ENCODE measurements at places on chromosomes 11 and 22.

DNA sequence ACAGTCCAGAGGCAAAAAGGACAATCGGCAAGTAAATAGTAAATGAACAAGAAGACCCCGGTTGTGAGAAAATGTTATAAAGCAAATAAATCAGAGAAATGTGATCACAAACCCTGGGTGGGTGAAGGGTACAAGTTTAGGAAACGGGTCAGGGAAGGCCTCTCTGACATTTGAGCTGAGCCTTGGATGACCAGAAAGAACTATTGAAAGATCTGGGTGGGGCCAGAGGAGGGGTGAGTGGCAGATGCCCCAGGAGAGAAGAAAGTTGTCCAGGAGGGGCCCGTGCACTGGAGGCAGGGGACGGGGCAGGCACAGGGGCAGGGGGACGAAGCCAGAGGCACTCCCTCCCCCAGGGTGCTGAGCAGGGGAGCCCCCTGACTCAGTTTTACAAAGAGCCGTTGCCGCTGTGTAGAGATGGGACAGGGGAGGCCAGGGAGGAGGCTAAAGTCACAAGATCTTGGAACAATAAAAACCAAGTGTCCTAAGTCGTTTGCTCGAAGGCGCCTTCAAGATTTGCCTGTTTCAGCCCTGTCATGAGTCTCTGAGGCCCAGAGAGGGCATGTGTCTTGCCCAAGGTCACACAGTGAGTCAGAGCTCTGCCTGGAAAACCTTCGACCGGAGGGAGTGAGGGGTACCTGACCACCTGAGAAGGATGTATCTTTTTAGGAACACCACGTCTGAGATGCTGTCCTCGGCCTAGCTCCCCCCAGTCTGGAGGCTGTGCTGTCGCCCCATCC is 10.8 kb upstream of the PDGFB start:
- DNase-seq: no peak

DNA sequence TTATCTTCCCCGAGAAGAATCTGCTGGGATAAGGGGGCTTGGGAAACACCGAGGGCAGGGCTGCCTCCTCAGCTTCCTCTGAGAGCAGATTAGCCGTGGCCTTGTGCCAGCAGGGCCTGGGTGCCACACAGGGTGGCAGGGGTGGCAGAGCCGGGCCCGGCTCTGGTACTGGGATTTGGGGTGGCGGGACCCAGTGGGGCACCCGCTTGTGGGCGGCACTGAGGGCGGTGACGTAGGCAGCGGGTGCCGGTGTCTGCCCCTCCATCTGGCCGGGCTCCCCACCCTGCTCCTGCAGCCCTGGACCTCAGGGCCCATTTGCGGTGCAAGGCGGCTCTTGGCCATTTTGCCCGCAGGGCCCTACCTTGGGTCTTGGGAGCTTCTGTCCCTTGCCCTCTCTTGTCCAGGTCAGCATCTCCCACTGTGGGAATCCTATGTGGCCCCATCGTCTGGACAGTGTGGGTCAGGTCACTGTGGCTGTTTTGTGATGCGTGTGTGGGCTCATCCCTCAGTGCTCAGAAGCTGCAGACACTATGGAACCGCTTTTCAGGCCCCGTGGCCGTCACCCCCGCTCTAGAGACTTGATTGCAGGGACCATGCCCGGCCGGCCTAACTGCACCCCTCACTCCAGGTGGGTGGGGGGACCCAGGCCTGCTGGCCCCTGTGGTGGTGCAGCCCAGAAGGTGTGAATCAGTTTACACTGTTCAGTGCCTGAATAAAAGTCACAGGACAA is 29.7 kb upstream of the KRTAP5-6 start:
- DNase-seq: no peak

- peak; percentile 61 for DNase-seq
Observed at GRCh38 chr22:21014202-21014725, 701 bp upstream of the P2RX6 start.

DNA sequence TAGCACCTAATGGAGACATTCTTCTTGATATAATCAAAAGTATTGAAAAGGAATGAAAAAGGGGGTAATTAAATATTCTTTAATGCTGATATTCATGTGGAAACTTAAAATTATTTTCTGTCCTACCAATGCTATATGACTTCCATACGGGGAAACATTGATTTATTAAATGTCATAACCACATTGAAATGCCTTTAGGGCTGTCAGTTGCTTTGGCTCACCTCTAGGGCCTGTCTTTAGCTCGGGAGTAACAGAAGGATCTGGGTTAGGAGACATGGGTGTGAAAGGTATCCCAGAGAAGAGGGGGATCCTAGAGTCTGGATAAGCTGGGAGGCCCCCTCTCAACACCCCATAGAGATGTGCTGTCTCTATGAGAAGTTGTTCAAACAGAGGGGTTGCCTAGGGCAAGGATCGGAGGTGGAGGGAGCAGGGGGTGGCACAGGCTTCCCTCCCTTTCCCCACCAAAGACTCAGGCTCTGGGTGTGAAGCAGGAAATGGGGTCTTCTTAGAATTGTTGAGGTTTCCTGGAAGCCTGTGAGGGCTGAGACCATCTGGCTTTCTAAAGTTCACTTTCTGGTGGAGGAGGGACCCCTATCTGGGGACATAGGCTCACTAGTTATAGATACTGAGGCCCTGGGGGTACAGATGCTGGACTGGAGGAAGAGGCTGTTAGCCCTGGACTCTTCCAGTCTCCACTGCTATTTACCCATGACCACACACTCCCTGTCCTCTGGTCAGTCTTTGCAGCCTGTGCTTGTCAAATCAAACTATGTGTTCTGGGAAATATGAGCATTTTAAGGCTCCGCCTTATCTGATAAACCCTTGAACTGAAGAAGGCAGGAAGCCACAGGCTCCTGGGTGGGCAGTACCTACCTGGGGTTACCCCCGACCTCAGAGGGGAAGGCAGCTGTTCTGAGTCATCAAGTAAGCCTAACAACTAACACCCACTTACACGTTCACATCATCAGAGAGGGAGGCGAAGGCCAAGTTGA is 55.8 kb upstream of the RRAS2 start:
- DNase-seq: peak; percentile 48

- no peak for DNase-seq
Observed at GRCh38 chr11:57432714-57433163, 5.8 kb upstream of the SLC43A3 start.

GRCh38 chr11:129881570-129882170 is 13.7 kb downstream of the NFRKB start:
- DNase-seq: no peak

DNA sequence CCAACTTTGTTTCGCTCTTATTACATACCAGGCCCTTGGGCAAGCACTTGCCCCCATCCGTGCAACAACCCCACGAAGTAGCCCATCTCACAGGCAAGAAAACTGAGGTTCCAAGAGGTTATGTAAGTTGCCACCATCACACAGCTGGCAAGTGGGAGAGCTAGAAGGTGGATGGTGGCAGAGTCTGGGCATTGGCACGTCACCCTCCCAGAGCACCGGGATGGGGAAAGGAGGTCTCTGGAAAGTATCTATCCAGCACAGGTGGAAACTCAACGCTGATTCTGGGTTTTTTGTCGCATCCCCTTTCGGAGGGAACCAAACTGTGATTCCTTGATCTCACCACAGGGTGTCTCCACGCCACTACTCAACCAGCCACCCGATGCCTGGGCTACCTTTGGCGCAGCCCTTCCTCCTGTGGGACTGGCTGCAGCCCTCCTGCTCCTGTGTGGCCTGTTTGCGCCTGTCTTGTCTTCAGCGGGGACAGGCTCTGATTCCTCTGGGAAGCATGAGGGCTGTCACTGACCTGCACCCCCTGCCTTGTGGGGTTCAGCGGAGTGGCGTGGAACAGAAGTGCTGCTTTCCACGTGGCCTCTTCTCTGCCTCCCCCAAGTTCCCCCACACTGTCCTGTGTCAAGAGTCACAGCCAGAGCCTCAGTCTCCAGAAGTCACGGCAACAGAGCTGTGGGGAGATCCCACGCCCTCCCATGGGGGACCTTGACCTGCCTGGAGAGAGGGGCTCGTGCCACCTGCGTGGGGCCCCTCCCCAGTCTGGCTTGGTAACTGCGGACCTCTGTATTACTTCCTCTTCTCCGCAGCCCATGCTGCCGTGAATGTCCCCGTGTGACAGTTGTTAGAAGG is 34.4 kb upstream of the TRIM29 start:
- no peak for DNase-seq

GRCh38 chr11:67268081-67268961 is 2.0 kb downstream of the GRK2 start:
- no peak for DNase-seq

GRCh38 chr11:134995741-134996140 is 583.7 kb upstream of the B3GAT1 start:
- DNase-seq: no peak

DNA sequence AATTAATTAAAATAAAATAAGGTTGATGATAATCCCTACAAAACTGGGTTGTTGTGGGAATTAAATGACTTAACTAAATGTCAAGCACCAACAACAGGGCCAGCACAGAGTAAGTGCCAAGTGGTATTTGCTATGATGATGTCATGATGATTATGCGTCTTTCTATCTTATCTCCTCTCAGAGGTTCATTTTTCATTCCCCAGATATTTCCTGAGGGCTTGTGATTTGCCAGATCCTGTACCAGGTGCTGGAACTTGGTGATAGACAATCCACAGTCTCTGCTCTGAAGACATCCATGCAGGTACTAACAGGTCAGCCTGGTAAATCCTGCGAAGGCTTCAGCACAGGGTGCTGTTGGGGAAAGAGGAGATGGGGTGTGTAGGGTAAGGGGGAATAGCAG is 8.1 kb upstream of the MYH9 start:
- DNase-seq: no peak

DNA sequence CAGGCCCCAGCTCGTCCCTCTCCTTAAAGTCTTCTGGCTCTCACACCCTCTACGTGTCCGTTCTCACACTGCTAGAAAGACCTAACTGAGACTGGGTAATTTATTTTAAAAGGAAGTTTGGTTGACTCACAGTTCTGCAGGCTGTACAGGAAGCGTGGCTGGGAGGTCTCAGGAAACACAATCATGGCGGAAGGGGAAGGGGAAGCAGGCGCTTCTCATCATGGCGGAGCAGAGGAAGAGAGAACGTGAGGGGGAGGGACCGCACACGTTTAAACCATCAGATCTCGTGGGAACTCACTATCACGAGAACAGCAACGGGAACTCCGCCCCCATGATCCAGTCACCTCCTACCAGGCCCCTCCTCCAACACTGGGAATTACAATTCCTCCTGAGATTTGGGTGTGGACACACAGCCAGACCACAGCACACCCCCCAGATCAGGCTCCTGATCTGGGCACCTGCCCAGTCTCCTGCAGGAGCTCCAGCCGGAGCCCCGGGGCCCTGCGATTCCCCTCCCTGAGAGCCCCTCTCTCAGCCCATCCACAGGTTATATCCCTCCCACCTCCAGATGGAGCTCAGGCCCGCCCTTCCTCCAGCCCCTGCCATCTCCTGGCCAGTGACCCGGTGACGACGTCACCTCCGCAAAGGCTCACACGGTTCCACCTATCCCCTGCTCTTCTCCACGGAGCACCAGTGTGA is 170.2 kb downstream of the BRD1 start:
- peak; percentile 50 for DNase-seq

DNA sequence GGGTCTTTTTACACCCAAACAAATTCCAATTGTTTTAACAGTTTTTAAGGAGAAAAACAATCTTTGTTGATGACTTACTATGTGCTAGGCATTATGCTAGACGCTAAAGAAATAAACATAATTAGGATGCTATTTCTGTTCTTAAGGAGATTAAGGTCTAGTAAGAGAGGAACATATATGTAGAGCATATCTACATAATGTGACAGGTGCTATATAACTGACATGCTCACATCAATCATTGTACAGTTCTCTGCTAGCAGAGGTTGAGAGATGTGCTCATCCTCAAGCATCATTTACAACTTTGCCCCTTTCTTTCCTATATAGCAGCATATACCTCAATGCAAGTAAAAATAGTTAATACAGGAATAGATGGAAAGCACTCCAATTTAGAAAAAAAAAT is 37.5 kb downstream of the PDGFD start:
- DNase-seq: no peak

- DNase-seq: no peak
Observed at GRCh38 chr11:130449996-130450769, 1.7 kb downstream of the ADAMTS15 start.

DNA sequence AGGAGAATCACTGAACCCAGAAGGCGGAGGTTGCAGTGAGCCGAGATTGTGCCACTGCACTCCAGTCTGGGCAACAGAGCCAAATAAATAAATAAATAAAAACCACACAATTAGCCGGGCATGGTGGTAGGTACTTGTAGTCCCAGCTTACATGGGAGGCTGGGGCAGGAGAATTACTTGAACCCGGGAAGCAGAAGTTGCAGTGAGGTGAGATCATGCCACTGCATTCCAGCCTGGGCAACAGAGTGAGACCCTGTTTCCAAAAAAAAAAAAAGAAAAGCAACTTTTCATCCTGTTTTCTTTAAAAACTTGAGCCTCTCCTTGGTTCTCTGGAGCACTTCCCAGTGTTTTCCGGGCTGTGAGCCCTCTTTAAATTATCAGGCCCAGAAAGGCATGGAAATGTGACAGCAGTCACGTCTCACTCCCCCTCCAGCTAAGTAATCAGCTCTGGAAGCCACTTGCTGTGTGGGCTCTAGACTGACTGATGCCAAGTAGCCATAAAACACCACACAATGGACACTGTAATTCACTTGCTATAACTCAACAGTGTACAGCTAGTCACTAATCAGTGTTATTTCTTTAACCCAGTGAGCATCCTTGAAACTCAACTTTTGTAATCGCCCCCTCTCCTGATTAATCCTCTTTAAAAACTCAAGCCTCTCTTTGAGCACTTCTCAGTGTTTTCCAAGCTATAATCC is 13.0 kb upstream of the MCHR1 start:
- DNase-seq: no peak

- DNase-seq: no peak
Observed at GRCh38 chr11:43989162-43989981, 46.9 kb downstream of the C11orf96 start.

- no peak for DNase-seq
Observed at GRCh38 chr22:24938741-24939341, 7.7 kb downstream of the LHFPL7 start.

- DNase-seq: no peak
Observed at GRCh38 chr11:36110668-36111410, 167.0 kb downstream of the LDLRAD3 start.

- no peak for DNase-seq
Observed at GRCh38 chr22:21587803-21588611, 20.5 kb downstream of the UBE2L3 start.

DNA sequence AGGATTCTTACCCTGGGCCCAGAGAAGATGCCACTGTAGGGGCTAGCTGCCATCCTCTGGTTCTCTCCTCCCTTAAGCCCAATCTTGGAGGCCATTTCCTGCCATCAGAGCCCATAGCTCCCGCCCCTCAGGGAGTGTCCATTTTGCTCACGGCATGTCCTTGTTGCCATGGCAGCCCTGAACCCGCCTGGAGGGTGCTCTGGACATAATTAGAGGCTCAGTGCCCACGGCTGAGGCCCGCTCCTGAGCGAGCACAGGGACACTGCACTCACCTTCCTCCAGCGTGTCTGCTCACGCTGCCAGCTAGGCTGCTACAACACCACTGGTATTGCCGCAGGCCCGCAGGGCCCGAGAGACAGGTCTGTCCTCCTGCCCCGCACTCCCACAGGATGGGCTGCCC is 11.1 kb upstream of the SUSD2 start:
- DNase-seq: no peak

DNA sequence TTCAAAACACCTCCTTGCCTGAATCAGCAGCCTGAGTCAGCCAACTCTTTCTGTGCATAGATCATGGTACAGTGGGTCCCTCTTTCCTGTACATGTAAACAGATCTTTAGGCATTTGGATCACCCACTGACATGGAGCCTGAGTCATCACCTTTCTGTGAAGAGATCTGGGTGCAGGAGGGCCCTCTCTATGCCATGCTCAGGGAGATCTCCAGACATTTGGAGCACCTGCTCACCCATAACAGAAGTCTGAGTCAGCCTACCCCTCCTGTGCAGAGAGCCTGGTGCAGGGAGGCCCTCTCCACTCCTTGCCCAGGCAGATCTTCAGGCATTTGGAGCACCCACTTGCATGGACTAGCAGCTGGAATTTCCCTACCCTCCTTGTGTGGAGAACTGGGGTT is 56.2 kb upstream of the GLYAT start:
- no peak for DNase-seq

Data from stimulated activated CD8-positive, alpha-beta memory T cell treated with anti-CD3 and anti-CD28 coated beads, Interleukin-4, amount 100 ng/mL, for 1 hour (primary cell).